ENCODE measurements at places on chromosomes 7 and 10. TPM values are rescaled to one million over a fixed set of nuclear protein-coding genes. Genes with fewer than 3 reads are reported as not detected.

GRCh38 chr10:113539789-113540188, 13.1 kb upstream of the HABP2 start:
- no peak for DNase-seq

The SAP25 gene
- polyA plus RNA-seq, result 4.6 TPM

GRCh38 chr7:71636329-71636728, 504.4 kb downstream of the GALNT17 start:
- DNase-seq, result no peak

The CHST3 gene
- 16.2 TPM for polyA plus RNA-seq

The HMX3 gene
- polyA plus RNA-seq, result not detected

DNA sequence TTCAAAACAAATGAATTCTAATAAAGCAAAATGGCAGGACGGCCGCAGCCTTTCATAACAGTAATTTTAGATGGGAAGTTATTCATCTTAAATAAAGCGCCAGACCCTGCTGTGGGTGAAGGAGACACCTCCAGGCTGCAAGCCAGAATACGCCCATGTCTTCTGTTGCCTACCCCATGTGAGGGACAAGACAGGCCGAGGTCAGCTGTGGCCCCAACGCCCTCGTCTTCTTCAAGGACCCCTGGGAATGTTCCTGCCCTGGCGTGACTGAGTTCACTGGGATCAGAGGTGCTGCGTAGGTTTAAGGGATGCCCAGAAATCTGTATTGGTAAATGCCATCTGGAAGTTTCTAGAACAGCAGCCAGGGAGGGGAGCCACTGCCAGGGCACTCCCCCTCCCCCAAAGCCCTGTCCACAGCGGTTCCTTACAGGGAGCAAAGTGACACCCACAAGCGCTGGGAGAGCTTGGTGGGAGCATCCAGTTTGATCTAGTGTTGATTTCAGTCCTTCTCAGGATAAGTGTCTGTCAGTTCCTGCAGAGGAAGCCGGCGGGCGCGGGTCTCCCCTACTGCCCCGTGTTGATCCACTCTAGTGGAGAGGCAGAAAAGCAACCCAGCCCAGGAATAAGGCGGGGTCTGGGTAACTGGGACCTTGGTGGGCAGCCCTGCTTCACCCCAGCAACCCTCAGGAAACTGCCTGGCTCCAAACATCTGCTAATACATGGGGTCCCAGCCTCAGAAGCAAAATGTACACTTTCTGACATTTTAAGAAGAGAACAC, 20.6 kb downstream of the PAPOLB start:
- DNase-seq, result no peak

The LCOR gene
- 28.9 TPM for polyA plus RNA-seq

GRCh38 chr10:92712016-92712889, 22.5 kb downstream of the HHEX start:
- no peak for DNase-seq

DNA sequence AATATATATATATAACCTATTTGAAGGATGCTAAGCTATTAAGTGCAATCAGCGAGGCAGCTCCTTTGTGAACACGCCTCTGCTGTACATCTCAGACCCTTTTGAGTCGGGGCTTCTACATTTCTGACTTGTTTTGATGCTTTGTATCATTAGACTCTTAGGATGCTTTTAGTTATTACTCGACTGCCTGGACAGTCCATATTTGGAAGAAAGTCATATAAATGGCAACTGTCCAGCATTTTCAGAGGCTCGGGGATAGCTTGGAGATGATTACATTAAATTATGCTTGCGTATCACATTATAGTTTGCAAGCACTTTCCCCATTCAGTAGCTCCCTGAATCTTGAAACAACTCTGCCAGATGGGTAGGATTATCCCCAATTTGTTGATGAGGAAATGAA, 257.9 kb downstream of the PTEN start:
- no peak for DNase-seq

All from renal cortex interstitium (tissue), 15 donors.